ENCODE measurements at places on chromosomes 16 and 17.

DNA sequence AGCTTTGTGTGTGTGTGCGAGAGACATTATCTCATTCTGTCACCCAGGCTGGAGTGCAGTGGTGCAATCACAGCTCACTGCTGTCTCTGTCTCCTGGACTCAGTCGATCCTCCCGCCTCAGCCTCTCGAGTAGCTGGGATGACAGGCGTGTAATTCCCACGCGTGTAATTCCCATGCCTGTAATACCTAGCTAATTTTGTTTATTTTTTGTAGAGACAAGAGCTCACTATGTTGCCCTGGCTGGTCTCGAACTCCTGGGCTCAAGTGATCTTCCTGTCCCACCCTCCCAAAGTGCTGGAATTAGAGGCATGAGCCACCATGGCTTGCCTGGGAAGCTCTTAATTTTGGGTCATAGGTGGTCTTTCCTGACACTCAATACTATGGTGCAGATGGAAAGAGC, 205.3 kb upstream of the TNRC6C start:
- no peak for DNase-seq

DNA sequence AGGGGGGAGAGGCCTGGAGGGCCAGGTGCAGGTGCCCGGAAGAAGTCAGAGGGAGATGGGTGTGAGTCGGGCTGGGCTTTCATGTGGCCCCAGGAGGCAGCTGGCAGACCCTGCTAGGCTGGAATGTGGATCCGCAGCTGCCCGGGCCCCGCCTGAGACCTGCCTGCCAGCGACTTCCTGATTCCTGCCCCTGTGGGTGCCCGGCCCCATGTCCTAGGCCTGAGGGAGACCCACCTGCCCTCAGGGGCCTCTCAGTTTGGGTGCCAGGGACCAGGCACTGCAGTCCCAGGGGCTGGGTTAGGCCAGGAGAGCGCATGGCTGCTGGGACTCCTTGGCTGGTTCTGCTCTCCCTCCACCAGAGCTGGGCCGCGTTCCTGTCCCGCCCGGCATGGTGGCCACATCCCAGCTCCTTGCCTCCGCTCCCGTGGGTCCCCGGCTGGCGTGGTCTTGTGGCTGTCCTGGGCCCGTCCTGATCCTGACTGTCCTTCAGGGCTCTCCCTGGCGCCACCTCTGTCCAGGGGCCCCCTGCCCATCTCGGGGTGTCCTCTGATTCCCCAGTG, 22.1 kb upstream of the SPNS2 start:
- no peak for DNase-seq

DNA sequence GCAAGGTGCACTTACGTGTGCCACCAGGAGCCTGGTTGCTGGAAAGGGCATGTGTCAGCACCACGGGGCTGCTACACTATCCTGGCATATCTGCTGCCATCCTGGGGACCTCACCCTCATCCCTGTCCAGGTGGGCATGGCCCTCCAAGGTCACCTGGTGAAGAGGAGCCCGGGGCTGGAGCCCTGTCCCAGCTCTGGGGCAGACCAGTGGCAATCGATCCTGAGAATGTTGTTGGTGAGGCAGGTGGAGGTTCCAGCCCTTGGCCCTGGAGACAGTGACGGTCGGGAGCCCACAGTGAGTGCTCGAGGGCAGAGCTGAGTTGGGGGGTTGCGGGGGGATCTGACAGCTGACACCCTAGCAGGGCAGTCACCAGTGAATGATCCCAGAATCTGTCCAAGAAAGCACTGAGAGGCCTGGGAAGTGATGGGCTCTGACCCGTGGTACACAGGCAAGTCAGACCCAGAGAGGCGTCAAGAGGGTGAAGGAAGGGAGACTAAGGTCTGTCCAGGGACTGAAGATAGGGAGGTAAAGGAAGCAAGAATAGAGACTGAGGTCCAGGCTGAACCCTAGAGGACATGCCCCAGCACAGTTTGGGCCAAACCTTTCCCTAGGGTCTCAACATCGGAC, 17.6 kb downstream of the POLR3K start:
- DNase-seq: no peak

DNA sequence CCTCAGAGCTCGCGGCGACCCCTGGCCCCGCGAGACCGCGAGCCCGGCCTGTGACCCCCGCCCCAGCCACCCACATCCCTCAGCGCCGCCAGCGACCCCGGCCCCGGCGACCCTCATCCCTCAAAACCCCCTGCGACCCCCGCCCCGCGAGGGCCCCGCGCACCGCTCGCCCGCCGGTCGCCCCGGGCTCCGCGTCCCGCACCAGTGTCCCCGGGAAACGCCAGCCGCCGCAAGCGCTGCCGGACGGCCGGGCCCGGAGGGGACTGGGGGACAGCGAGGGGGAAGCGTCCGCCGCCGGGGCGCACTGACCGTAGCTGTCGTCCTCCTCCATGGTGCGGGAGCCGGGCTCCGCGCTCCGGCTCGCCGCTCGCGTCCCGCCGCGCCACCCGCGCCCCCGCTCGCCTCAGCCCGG, at the start of gene CYTH1:
Gene CYTH1, minus strand, starts transcription at position 381 of the 412 bp plus-strand sequence. Its CDS starts 50 bp downstream, at position 331.
- no peak for DNase-seq

GRCh38 chr17:38353086-38353604, 1.5 kb downstream of the SOCS7 start:
- no peak for DNase-seq

DNA sequence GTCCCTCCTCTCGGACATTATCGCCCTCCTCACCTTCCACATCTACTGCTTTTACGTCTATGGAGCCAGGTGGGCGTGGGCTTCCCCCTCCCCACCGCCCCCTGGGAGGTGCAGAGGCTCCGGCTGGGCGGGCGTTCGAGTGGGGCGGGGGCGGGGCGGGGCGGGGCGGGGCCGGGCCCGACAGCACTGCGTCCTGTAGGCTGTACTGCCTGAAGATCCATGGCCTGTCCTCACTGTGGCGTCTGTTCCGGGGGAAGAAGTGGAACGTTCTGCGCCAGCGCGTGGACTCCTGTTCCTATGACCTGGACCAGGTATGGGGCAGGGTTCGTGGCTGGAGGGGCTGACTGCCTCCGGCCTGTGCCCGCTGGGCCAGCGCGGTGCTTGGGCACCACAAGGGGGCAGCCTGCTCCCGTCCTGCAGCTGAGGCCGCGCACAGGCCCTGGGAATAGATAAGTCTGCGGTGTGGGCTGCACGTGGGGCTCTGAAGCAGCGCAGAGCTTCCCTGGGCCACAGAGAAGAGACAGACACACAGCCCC, 9.2 kb downstream of the PIGQ start:
- DNase-seq: no peak

DNA sequence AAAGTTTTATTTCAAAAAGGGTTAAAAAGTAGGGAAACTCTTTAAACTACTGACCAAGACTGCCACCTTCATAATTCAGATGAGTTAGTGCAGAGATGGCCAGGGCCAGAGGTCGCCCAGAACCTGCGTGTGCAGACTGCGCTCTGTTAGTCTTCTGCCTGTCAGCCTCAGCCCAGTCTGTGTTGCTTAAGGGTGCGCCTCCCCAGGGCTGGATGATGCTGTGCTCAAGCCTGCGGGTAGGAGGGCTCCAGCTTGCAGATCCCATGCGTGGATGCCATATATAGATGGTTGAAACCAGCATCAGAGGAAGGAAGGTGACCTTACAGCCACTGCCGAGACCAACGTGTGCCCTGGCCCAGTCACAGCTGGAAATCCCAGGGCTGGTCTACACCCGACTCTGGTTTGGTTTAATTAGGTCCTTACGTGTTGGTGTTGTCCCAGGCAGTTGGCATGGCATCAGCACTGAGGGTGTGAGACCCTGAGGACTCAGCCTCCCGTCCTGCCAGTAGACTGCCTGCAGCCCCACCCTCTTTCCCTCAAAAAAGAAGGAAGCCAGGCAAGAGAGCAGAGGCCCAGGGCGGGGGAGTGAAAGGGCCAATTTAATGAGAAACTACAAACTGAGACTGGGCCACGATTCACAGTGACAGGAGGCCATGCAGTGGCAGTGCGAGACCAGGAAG, 27.7 kb downstream of the CDIP1 start:
- DNase-seq: no peak

GRCh38 chr17:64781014-64781756, 119.1 kb upstream of the SMURF2 start:
- no peak for DNase-seq

- DNase-seq: no peak
Measured at GRCh38 chr17:79844869-79845600, 5.8 kb upstream of the CBX4 start.

- no peak for DNase-seq
Measured at GRCh38 chr17:44518032-44518431, 14.8 kb upstream of the GPATCH8 start.
